NCI-H748 treated with DMSO at 0.1 percent for 48 hours (cell line): ENCODE measurements at places on chromosomes 6 and 20.

DNA sequence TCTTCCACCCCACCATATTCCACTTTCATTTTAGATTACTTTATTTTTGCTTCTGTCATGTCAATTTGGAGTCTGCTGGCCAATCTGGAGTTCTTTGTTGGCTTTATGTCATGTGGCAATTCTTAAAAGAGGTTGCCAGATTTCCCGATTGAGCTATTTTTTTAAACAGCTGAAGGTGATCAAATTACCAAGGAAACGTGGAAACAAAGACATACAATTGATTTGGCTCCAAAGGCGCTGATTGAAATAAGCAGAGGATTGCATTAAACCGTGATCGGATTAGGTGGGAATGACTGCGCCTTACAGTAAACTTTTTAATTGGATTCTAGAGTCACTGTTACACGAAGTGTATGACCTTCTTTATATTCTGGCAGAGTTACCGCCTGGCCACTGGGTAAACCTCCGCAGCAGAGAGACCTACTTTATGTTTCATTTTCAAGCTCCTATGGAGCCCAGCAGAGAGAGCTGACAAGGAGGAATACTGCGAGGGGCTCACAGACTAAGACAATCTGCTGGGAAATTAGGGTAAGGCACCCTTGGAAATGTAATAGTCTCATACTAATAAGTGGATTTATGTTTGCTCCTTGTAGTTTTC is 37.9 kb downstream of the SIM1 start:
- DNase-seq: no peak

- no peak for DNase-seq
These were observed 49.9 kb downstream of the MAN1A1 start for GRCh38 chr6:119299694-119300093.

GRCh38 chr6:25944688-25945574 is 14.4 kb upstream of the SLC17A2 start:
- no peak for DNase-seq

DNA sequence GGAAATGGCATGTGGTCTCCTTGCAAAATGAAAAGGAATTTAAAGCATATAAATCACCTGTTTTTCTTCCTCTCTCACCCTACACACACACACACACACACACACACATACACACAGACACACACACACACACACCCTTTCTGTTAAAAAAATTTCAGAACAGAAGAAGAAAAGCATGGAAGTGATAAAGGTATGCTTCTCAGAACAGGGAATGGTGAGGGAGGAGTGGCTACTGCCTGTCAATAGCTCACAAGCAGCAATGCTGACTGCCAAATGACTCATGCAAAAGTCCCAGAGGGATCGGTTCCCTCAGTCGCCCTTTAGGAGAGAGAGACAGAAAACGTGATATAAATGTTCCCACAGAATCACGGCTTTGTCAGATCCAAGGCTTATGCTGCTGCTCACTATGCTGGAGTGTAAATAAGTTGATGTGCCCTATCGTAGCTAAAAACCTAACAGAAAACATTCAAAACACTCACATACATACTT is 102.6 kb downstream of the IBTK start:
- DNase-seq: no peak

DNA sequence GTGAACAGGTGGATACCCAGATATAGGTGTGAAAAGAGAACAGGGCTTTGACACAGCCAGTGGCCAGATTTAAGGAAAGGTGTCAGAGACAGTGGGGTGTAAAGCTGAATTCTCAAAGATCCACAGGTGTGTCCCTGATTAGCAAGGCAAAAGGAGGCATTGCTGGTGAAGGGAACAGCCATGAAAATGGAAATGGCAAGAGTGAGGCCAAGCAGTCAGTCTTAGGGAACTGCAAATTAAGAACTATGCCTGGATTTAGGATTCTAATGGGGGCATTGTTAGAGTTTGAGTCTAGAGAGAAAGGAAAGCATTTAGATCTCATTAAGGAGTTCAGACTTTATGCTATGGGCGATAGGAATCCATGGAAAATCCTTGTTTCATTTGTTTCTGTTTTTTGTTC is 789.2 kb downstream of the MAFB start:
- DNase-seq: no peak
